ENCODE measurements at places on chromosomes 3 and 15.

GRCh38 chr3:6825524-6825923 lies 35.4 kb upstream of the GRM7 start:
- DNase-seq = no peak

GRCh38 chr3:59535791-59536221 lies 486.0 kb upstream of the CFAP20DC start:
- no peak for DNase-seq

DNA sequence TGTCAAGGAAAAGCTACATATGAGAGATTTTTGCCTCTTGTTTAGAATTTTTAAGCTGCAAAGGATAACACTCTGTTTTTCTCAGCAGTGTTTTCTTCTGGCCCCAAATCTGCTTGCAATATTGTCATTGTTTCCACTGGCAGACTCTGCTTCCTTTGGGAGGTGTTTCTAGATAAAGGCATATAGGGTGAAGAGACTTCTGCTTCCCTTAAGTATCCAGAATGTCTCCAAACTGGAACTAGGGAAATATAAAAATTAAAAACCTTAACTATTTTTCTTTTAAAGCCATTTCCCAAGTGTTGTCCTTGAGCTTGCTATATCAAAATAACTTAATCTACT lies 225.8 kb downstream of the CGGBP1 start:
- DNase-seq = no peak

- DNase-seq = no peak
These were observed 78.3 kb downstream of the EEFSEC start for GRCh38 chr3:128231606-128232005.
